Activated CD4-positive, alpha-beta memory T cell treated with anti-CD3 and anti-CD28 coated beads, Interleukin-2, amount 10 ng/mL, durations not matched to agents 7 days and 5 days (primary cell): ENCODE measurements at places on chromosomes 7 and 10.

DNA sequence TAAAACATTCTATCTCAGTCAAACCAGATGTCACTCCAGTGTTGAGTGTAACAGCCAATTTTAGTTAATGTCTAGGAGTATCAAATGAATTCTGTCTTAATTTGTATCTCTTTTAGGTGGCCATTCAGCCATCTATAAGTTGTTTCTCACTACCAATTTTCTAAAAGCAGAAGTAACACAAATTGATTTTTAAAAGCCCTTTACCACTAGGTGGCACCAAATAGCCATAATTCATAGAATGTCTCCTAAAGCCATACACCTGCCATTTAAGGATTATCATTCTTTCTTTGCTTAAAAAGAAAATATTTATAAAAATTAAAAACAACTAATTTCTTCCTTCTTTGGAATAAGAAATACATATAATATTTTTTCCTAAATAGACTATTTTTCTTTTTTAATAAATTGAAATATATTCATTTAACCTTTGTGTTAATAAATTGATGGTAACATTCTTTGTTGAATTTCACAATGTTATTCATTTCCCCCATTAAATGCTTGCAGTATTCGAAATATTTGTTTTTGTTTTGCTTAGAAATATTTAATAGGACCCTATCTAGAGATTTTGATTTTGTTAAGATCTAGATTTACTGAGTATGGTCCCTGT is 107.8 kb upstream of the PPP1R3A start:
- no peak for DNase-seq

GRCh38 chr10:77791506-77791905 is 135.0 kb downstream of the DLG5 start:
- DNase-seq = no peak

- DNase-seq = no peak
These were observed 34.3 kb downstream of the TET1 start for GRCh38 chr10:68594405-68594804.

- no peak for DNase-seq
These were observed 159.3 kb downstream of the ETV1 start for GRCh38 chr7:13829914-13830900.

DNA sequence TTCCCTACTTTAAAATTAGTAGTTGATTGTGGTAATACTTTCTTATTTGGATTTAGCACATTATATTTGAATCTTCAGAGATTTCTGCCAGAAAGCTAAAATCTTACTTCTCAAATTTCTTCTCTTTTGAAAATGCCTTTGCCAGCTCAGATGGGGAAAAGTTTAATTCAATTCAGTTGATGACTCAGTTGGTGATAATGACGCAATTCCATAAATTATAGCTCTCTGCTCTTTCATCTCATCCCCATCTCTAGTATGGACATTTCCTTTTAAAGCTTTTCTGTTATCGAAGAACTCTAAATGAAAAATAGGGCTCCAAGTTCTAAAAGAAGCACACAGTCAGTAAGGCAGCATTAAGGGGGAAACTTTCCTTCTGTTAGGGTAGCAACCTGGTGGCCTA is 25.5 kb downstream of the RNLS start:
- DNase-seq = no peak

DNA sequence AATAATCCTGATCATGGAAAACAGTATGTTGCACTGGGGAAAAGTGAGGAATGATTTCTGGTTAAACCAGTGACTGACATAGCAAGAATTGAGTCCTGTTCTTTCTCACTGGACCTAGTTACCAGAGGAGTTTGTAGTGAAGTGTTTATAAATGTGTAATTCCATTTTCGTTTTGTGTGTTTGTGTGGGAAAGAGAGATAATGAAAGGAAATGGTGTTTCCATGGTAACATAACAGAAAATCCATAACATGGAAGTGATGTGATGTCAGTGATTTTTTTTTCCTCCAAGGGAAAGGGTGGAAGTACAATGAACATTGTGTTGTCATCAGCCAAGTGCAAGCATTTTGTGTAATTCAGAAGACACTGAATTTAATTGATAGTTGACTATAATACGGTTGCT is 283.9 kb downstream of the PLXDC2 start:
- DNase-seq = no peak

GRCh38 chr7:121305109-121305508 is 23.7 kb upstream of the WNT16 start:
- no peak for DNase-seq

DNA sequence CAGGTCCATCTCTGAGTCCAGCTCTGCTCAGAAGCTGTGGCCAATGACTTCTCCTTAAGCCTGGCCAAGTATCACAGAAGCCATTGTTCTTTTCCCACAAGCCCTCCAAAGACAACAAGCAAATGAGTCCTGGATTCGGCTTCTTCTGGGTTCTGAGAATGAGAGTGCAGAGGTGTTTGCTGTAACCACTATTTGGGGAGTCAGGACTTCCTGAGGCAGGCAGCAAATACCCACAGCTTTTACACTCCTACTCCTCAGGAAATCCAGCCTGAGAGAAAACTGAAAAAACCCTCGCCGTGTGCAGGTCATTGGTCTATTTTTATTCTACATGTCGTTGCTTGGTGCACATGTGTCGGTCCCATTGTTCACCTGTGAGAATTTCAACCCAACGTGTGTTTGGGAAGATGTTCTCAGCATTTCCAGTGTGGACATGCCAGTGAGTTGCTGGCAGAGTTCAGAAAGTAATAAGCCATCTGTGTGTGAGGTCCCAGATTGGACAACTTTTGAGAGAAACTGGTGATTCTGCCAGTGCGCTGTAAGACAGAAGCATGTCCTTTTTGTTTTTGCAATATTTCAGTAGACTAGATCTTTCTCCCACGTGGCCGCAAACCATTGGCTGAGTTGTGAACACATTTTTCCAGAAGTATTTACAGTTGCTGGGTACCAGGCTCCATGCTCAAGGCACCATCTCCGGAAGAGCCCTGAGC is 121.6 kb upstream of the LYZL2 start:
- peak; percentile 32 for DNase-seq

GRCh38 chr10:85667638-85668233 is 698.9 kb downstream of the GRID1 start:
- DNase-seq = no peak

- no peak for DNase-seq
These were observed 89.3 kb downstream of the SEC23IP start for GRCh38 chr10:119981826-119982225.

DNA sequence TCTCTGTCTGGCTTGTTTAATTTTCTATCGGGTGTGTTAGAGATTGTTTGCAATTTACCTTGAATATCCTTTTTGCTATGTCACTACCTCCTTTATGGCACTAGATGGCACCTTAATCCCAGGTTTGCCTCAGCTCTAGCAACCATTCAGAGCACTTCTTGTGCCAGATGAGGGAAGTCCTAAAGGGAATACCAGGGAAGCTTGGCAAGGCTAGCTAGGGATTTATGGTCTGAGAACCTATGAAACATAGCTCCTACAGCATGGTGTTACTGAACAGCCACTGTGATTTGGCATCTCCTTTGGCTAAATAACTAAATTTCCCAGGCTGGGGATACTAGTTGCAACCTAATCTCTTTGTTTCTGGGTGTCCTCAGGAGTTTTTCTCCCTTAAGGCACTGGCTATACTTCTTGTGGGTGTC is 69.0 kb upstream of the VOPP1 start:
- DNase-seq = peak; percentile 35

- DNase-seq = no peak
These were observed 174.5 kb upstream of the HDAC9 start for GRCh38 chr7:18320971-18321567.

DNA sequence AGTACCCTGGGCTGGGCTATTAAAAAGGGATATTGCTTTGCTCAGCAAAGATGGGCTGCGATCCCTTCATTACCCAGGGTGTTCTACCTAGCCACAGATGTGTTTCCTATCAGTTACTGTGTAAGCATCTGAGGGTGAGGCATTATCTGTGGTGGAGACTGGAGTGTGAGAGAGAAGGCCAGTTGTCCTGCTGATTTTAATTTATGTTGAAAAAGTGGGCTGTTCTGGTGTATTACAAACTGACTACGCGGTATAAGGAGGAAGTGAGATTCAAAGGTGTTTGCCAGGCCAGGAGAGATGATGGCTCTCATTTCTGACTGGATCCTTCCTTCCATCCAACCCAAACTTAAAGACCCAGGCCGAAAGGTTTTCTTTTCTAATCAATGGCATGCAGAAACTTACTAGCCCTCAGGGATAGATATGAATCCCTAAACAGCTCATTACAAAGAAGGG is 7.6 kb downstream of the TCF7L2 start:
- DNase-seq = no peak

DNA sequence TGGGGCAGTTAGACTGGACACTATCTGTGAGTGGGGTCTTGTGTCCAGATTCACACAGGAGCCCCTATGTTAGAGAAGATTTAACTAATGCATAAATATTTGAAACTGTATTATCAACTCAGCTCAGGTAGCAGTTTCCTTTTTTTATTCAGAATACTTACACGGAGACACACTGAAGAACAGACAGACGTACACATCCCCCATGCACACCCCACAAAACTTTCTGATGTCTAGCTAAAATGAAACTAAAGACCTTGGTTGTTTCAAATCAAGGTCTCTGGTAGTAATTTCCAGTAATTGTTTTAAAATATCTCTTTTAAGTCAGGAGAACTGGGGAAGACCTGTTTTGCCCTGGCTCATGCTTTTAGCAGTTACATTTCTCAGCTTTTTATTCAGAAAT is 55.7 kb upstream of the PRKCQ start:
- no peak for DNase-seq

DNA sequence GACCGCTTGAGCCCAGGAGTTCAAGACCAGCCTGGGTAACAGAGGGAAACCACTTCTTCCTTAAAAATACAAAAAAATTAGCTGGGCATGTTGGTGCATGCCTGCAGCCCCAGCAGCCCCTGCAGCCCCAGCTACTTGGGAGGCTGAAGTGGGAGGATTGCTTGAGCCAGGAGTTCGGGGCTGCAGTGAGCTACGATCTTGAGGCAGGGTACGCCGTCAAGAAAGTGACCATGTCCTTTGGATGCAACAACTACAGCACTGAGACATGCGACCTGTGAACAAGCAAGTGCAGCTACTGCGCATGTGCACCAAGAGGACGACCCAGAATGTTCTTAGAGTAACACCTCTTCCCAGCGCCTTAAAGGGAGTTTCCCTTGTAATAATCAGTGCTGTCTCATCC is 66.6 kb upstream of the ZNF479 start:
- no peak for DNase-seq

DNA sequence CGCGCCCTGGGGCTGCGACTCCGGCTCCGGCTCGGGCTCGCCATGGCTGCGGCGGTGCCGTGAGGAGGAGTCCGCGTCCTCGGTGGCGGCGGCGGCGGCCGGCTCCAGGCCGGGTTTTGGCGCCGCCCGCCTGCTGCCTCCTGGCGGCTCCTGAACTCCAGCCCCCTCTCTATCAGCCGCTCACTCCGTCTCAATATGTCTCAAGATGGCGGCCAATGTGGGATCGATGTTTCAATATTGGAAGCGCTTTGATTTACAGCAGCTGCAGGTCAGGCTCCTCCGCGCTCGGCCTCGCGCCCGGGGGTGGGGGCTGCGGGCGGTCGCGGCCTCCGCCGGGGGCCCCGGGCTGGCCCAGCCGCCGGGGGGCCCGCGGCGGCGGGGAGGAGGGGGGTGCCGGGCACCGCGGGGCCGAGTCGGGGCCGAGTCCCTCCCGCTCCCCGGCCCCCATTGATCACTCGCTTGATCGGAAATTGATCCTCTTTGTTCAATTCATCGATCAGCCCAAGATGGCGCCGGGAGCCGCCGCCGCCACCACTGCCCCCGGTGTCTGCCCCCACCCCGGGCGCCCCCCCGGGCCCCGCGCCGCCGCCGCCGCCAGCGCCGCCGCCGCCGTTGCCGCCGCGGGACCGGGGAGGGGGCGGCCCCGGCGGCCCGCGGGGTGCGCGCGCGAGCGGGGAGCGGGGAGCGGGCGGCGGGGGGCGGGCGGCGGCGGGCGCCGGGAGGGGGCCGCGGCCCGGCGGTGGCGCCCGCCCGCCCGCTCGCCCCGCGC is 1.4 kb upstream of the CUX1 start:
- DNase-seq = peak; percentile 75

DNA sequence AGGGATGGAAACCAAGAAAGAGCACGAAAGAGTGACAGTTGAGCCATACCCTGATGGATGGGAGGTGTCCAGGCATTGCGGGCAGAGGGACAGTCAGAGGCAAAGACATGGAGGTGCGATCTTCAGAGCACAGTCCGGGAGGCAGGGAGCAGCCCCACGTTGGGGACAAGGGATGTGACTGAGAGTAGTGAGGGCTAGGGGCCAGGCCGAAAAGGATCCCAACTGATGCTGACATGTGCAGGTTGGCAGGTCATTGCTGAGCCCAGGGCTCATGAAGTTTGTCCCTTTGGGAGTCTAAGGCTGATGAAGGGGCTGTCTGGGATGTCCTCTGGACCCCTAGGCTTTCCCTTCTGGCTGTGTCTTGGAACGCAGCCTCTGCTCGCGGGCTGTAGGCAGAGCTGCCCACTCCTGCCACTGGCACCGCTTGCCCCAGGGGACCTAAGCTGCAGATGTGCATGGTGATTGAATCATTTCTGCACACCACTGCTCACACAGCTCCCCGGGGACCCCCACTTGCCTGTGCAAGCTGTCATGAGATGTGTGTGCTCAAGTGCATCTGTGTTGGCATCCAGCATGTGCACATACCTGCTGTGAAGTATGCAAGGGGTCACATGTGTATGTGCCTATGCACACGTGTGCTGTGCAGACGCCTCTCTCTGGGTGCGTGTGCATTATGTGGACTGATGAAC is 125.1 kb downstream of the ZMIZ1 start:
- DNase-seq = no peak

DNA sequence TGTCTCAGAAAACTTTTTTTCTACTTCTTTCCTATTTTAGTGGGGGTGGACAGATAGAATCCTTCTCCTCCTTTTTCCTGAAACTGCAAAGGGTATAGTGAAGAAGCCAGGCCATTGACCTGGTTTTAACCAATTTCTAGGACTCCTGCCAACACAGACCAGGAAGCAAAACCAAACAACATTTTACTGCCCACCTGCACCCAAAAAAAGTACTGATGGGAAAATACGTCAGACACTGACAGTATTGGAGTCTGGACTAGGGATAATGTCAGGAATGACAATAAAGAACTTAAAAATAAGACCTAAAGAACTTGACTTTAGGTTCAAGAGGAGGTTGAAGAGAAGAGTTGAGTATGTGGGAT is 5.0 kb upstream of the STEAP4 start:
- no peak for DNase-seq

- peak; percentile 28 for DNase-seq
These were observed 233.9 kb downstream of the DNAJB6 start for GRCh38 chr7:157570531-157571200.

GRCh38 chr10:99784016-99784726 is 1.7 kb downstream of the ABCC2 start:
- no peak for DNase-seq

DNA sequence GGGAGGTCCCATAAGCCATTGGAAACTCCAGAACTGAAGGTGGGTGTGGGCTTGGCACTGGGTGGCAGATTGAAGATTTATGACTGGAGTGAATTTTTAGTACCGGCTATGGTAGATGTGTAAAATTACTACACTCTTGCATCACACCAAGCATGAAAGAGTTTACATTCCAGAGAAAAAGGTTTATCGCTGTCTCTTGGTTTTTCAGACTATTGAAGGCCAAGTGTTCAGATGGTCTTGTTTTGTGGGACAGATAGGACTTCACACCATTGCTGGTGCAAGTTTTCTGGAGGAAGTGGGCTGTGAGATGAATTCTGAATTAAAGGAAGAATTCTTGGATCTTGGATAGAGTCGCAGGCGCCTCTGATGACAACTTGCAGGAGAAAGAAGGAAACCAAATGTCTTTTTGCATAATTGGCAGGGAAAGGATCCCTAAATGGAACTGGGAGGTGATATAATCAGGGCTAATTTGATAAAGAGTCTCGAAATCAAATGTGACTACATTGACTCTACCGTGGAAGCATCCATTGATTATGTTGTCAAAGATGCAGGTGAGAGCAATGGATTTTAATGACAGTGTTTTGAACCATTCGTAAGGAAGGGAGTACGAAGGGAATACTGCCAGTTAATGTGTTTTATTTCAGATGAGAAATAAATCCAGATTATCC is 14.2 kb upstream of the NMT2 start:
- DNase-seq = no peak
